ENCODE measurements at places on chromosomes 12 and 14.

GRCh38 chr12:1186298-1186697, 195.3 kb downstream of the ERC1 start:
- H3K4me1 ChIP-seq, result no peaks in the 10 kb centered on the region
- H3K4me3 ChIP-seq, result no peak overlapping the region
- H3K27me3 ChIP-seq, result no peaks in the 10 kb centered on the region

DNA sequence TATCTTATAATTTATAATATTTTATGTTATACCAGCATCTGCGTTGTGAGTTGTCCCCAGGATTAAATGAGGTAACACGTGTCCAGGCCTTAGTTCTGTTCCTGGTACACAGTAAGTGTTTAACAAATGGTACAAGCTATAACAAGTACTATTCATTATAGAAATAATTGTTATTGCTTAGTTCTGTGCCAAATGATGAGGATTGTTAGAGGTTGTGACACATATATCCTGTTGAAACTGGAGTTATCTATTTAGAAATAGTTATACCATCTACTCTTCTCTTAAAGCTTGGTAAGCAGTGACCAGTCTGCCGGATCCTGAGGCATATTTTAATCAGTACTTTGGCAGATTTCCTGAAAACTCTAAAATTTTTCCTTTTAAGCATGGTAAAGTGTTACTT, 1066.5 kb downstream of the TMTC2 start:
- H3K4me3 ChIP-seq, result no peak overlapping the region
- H3K4me1 ChIP-seq, result no peaks in the 10 kb centered on the region
- no peak overlapping the region for H3K27ac ChIP-seq

DNA sequence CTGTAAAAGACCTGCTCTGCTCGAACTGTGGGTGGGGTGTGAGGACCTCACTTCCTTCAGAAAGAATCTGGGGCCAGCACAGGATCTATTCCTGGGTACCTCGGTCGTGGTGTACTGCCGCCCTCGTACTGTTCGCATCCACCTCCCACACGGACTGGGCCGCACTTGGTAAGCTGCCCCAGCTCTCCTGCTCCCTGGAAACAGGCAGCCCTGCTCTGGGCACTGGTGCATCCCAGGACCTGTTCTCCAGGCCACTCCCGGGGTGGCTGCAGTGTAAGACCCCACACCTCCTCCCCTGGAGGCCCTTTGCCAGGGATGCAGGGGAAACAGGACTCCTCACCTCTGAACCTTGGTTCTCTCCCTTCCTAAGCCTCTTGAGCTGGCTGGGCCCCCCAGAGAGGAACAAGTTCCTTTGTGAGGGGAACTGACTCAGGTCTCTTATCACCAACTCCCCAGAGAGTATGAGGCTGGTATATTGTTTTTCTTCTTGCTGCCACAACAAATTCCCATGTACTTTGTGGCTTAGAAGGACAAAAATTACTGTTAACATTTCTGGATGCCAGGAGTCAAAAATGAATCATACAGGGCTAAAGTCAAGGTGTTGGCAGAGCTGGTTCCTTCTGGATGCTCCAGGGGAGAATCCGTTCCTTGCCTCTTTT, 276.5 kb downstream of the NUAK1 start:
- H3K4me1 ChIP-seq, result peaks cover 11% of the 10 kb centered on the region
- no peak overlapping the region for H3K4me3 ChIP-seq
- H3K36me3 ChIP-seq, result no peaks in the 10 kb centered on the region
- DNase-seq, result no peak

DNA sequence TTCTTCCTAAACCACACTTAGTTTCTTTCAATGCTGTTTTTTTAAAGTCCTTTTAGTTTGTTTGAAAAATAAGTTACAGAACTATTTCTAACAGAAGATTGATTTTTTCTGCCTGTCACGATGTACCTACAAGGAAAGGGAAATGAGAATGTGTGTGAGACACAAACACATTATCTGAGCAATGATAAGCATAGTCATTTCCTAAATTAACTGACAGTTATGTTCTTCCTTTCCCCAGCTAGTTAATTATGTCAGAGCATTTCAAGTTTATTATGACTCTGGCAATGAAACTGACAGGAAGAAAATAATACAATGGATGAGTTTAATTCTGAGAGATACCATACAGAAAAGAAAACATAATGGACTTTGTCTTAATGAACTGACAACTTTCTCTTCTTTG, 21.3 kb upstream of the LDHB start:
- H3K36me3 ChIP-seq, result no peaks in the 10 kb centered on the region
- peaks cover 73% of the 10 kb centered on the region for H3K27me3 ChIP-seq
- no peaks in the 10 kb centered on the region for H3K4me1 ChIP-seq
- H3K4me3 ChIP-seq, result no peak overlapping the region
- no peak overlapping the region for H3K27ac ChIP-seq
- DNase-seq, result no peak

Data from mesothelial cell of epicardium (in vitro differentiated cells).